ENCODE measurements at places on chromosomes 16 and 17.

DNA sequence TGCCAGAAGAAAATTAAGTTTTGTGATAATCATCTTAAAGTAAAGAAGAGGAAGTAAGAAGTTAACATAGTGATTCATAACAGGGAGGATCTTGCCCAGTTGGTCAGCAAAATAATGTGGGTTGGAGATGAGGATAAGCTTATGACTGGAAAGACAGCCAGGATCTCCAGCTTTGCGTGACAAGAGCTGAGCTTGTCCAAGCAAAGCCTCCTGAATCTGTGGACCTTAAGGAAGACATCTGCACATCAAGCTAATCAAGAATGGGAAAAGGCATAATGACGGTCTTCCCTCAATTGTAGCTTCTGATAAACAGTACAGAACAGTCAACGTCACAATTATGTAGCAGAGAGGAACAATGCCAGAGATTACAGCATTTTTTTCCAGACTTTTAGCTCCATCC, 744.7 kb upstream of the GOT2 start:
- no peak for DNase-seq

- no peak for DNase-seq
Measured at GRCh38 chr16:30004811-30005242, 6.0 kb downstream of the DOC2A start.

- no peak for DNase-seq
Measured at GRCh38 chr17:82021900-82022309, 773 bp downstream of the CENPX start.

DNA sequence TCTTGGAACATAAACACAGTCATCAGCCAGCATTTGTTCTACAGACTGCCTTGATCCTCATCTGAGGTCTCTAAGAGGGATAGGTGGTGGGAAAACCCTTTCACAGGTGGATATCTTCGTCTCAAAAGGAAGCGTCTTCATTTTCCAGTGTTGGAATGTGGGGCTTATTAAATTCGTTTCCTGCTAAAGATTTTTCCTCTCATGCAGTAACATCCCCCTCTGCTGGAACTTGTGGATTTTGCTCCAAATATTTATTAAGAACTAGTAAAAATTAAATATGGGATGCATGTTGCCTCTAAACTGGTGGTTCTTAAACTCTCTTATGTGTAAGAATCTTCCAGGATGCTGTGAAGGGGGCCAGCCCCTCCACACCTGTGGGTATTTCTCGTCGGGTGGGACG, 20.1 kb upstream of the MLYCD start:
- DNase-seq: peak; percentile 38

- no peak for DNase-seq
Measured at GRCh38 chr17:49564638-49565037, 11.0 kb upstream of the NXPH3 start.

GRCh38 chr16:87380881-87381280, 2.7 kb downstream of the FBXO31 start:
- no peak for DNase-seq

DNA sequence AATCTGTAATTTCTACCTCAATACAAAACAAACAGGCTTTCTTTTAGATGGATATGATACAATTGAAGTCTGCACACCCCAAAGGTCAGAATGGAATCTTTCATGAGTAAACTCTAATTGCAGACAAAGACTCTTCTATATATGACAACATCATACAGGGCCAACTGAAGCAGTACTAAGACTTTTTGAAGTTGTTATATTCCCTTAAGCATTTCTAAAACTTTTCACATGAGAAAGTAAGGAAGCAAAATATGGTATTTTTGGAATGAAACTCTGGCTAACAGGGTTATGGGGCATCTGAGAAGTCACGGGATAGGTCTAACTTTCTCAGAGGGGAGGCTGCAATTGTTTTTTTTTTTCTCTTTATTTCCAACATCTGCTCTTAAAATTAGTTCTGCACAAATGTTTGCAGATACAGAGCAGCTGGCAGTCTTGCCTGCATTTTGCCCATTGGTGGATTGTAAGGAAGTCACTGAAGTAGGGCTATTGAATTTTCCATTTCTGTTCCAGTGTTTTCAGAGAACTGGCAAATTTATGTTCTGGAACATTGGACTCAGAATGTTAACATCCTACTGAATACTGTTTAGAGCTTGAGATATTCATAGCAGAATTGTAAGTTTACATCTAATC, 59.1 kb downstream of the SSH2 start:
- DNase-seq: no peak

GRCh38 chr17:77501101-77501566, 360.4 kb downstream of the SEC14L1 start:
- DNase-seq: no peak

DNA sequence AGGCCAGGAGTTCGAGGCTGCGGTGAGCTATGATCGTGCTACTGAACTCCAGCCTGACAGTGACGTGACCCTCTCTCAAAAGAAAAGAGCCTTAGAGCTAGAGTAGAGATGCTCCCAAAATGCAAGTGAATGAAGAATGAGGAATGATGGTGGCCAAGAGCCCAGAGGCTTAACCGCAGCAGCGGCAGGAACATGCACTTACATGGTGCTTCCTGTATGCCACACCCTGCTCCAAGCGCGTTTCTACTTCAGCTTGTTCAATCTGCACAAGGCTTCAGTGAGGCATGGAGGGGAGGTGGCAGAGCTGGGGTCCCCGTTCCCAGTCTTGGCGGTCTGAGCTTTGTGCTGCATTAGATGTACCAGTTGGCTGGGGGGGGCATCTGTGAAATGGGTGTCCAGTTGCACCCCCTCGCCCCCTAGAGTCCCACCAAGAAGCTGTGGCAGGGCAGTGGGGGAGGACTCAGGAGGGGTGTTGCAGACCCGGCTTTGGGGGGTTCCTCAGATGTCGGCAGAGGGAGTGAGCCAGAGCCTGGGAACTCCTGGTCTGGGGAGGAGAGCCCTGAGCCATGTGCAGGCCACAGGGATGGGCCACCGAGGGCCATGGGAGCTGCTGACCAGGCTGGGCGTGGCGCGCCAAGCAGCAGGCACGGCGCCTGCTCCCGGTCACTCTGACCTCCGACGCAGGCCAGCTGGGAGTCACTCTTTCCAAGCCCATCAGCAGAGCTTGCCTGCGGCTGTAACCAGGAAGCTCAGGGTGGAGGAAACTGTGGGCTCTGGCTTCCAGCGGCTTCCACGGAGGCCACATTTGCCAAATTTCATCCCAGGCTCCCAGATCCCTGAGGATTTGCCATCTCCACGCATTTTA, 260.1 kb downstream of the PARN start:
- DNase-seq: no peak

DNA sequence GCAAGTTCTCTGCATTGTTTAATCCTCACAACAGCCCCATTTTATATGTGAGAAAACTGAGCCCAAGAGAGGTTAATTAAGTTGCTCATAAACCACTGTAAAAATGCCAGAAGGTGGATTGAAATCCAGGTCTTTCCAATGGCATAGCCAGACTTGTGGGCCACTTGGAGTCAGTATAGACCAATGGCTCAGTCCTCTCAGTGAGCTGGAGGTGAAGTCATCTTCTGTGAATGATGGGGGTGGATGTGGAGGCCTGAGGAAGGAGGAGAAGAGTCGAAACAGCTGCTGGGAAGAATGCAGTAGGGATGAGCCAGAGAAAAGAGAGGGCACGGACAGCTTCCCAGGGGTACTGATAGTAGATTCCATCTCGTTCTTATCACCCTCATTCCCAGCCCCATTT, 213.4 kb downstream of the SOX9 start:
- peak; percentile 21 for DNase-seq

DNA sequence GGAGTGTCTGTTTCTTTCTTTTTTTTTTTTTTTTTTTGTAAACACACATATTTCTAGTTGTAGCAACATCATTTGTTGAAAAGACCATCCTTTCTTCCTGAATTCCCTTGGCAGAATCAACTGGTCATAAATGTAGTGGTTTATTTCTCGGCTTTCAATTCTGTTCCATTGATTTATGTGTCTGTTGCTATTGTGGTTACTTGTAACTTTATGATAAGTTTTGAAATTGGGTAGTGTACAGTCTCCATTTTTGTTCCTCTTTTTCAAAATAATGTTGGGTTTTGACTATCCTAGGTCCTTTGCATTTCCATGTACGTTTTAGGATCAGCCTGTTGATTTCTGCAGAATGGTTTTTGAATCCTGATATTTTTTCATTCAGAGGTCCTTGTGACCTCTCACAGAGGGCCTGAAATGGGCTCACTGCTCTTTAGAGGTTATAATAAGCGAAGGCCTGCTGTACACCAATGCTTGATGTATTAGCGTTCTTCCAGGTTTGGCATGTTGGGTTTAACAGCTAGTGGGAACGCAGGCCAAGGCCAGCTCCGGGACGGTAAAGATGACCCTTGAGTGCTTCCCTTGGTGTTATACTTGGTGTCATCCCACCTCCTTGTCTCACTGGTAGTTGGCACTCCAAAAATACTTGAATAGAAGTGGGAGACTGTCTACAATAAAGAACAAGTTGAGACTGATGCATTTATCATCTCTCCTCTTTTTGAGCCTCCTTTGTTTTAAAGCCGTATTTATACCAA, 43.8 kb downstream of the ZNRF1 start:
- no peak for DNase-seq

- no peak for DNase-seq
Measured at GRCh38 chr16:12747261-12747660, 56.4 kb downstream of the CPPED1 start.

DNA sequence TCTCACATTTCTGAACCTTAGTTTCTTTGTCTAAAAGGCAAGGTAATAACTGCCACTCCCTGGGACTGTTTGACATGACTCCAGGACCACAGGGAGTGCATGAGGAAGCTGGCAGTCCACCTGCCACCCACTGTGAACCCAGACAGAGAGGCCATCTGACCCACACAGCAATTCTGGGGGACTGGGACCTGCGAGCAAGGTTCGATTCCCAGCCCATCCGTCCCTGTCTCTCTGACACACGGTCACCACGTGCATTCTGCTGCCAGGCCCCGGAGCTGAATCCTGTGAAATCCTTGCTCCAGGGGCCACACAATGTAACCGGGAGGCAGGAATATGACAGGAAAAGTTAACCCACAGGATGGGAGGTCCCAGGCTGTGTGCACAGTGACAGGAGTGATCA, 218.8 kb upstream of the FOXF1 start:
- DNase-seq: no peak

GRCh38 chr17:48545022-48545375, at the start of gene HOXB2:
HOXB2 (minus strand) TSS chr17:48545109; CDS start chr17:48544911, 198 bp downstream.
- DNase-seq: no peak

DNA sequence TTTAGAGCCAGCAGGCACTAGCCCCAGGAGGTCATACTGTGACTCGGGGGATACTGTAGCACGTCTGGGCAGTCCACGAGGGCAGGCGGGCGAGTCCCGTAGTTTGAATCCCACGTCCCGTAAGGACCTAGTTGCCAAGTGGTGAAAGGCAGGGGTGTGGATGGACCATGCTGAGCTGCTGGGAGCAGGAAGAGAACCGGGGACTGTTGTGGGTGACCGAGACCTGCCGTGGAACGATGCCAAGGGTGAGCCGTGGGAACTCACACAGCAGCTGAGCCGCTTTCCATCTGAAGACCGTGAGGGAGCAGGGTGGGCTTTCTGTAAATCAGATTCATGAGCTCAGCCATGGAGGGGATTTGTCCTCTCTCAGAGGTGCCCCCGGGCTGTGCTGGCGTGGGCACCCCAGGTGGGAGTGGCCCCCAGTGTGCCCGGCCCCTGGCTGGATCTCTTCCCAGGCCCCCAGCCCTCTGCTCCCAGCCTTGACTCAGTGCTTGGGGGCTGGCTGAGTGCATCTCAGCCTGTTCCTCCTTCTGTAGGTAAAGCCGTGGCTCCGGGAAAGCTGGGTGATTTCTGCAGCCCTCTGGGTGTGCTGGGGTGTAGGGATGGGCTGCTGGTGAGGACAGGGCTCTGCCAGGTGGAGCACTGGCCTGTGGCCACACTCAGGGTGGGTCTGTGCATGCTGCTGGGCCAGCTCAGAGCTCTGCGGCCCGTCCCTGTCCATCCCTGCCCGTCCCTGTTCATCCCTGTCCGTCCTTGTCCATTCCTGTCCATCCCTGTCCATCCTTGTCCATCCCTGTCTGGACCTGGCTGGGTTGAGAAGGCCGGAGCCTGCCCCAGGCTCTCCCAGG, 13.6 kb downstream of the ASPSCR1 start:
- DNase-seq: no peak

DNA sequence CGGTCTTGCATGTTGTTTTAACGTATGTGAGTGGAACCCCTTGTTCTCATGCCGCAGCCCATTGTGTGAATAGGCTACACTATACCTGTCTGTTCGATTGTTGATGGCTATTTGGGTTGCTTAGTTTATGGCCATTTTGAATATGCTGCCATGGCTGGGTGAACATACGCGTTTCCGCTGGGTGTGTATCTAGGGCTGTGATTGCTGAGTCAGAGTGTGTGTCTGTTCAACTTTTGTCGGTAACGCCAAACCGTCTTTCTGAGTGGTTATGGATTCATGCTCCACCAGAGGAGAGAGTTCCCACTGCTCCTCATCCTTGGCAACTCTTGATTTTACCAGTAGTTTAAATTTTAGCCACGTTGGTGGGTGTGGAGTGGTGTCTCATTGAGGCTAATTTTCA, 77.0 kb downstream of the METRNL start:
- DNase-seq: no peak

DNA sequence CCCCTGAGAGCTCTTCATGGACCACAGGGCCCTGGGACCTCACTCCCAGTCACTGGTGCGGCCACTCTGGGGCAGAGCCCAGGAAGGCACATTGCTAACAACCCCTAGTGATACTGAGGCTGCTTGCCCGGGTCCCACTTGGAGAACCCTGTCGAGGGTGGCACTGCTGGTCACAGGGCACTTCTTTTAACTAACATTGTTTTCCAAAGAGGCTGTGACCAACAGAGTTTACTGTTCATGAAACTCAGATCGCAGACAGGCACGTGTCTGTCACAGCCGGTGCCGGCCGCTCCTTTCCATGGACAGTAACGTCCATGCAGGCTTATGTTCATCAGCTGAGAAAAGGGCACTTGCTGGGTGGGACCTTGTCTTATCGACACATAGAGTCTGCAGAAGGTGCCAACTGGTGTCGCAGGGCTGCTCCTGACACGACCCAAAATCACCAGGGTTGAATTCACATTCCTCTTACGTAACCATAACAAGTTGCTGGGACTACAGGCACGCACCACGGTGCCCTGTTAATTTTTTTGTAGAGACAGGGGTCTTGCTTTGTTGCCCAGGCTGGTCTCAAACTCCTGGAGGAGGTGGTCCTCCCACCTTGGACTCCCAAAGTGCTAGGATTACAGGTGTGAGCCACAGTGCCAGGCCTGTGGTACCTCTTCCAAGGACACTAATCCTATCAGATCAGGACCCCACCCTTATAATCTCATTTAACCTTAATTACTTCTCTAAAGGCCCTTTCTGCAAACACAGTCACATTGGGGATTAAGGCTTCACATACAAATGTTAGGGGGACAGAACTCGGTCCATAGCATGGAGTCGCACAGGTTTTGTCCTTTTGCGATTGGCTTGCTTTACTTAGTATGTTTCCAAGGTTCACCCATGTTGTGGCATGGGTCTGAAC, 1.2 kb upstream of the ZC3H18 start:
- no peak for DNase-seq

DNA sequence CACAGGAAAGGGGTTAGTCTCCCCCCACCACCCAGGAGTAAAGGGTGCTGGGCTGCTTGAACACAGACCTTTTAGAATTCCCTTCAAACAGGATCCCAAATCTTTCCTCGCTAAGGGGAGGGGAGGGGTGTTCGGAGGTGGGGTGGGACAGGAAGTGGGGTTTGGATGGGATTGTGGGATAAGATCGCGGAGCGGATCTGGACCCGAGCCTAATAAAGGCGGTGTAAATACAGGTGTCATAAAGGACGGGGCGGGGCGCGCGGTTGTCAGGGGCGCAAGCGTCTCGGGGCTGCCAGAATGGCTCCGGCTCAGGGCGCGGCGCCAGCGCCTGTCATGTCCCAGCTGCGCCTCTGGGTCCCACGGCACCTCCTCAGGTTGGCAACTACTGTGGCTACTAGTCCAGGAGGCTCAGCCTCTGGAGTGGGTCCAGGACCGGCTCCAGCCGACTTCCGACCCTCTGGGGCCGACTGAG, 59.8 kb upstream of the FBXO47 start:
- no peak for DNase-seq

All from RCC 7860 (cell line).